ENCODE measurements at places on chromosomes 3 and 15.
A peak's percentile ranks its signal among the peaks of the same experiment; 100 is the strongest.

DNA sequence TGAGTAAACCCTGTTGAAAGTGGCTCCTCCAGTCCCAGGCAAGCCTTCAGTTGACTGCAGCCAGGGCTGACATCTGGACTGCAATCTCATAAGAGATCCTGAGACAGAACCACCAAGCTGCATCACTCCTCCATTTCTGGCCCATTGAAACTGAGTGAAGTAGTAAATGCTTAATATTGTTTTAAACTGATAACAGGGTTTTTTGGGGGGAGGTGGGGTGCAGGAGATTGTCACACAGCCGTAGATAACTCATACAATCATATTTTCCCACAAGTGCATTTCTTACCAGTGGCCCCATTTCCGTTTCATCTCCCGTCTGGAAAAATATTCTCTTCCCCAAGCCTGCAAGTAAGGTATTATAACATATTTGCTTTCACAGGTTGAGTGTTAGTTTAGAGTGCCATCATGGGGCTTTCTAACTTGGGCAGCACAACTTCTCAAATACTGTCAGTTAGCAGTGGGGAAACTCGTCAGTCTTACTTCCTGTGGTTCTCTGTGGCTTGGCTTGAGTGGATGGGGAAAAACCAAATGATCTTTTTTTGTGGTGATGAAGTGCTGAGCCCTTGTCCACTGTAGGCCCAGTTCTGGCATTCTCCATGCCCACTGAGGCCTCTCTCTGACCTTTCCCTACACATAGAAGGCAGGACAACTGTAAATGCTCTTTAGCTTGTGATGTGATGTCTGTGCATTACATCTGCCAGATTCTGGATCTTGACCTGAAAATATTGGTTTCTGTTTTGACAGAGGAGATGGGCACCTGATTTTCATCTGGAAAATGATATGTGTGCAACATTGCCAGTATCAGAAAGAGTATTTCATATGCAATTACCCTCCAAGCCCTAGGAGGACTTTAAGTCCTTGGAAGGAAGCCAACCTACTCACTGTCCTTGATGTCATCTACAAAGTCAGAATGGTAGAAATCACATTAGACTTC lies 90.1 kb upstream of the BHLHE40 start:
- no peak for DNase-seq

DNA sequence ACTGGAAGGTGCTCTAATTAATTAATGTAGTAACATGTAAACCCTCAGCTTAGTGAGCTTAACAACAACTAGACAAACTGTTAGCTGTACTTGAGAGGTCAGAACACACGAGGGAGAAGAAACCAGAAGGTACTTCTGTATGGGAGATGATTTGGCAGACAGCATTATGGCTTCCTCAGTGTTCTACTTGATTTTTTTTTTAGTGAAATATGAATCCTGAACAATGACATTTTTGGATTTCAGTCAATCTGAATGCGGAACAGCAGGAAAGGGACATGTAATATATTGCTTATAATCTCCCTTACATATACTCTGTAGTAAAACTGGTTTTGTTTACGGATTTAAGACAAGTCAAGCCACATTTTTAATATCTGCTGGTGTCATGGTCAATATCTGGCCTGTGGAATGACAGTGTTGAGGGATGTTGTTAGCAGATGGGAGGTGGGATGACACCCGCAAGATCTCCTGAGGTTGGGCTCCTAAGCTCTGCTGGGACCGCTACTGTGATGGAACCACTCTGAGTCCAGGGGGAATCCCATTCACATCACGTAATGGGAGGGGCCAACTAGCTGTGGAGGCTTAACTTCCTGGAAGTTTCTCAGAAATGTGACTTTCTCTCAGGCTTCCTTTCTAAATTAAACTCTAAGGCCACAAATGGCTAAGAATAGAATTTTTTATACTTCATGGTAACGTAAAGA lies 18.7 kb downstream of the TNFAIP8L3 start:
- DNase-seq = no peak

GRCh38 chr3:150414258-150414657 lies 6.2 kb downstream of the TSC22D2 start:
- peak; percentile 33 for DNase-seq

DNA sequence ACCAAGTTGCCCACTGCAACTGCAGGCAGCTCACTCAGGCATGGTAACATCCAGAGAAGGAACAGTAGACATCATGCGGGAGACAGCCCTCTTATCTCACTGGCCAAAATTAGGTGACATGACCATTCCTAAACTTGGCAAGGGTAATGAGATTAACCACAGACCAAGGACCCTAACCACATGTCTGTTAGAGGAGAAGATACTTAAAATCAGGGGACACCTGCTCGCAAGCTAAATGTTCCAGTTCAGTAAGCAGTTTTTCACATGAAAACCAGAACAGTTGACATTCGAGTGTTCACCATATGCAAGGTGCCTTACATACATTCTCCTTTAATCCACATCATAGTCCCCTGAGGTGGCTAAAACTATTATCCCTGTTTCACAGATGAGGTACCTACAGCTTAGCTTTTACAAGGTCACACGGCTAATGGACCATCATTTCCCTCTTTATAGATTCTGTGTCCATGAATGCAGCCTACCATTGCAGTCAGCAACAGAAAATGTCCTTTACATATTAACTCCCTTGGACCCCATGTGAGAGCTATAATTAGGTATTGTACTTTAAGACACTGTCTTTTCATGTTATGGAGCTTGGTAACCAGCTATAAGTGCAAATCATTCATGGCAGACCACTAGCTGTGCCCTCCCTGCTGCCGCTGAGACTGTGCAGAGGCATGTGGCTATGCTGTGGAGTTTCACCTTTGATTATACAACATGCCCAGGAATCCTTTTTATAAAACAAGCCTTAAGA lies 154.1 kb downstream of the LIPC start:
- no peak for DNase-seq

GRCh38 chr3:70065696-70066253 lies 66.2 kb downstream of the SAMMSON start:
- peak; percentile 11 for DNase-seq

DNA sequence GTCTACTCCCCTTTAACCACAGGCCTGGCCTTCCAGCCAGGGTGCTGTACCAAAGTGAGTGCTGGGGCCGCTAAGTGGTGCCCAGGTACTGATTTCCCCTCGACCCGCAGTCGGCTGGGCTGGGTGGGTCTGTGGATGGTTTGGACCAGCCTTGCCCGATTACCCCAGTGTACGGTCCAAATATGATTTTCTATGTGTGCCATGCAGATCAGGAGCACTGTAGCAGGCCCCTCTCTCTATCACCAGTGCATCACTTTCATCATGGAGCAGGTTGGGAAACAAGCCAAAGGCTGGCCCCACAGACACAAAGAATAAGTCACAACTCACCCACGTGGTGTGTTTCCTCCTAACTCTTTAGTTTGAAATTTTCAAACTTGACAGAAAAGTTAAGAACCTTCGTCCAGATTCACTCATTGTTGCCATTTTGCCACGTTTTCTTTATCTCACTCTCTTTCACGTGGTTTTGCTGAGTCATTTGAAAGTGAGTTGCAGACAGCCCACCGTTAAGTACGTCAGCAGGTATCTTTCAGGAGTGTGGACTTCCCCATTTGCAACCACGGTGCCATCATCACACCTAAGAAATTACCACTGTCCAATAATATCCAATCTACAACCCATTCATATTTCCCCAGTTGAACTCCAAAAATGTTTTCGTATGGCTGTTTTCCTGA lies 37.0 kb downstream of the ZNF710 start:
- no peak for DNase-seq

GRCh38 chr3:187430576-187430975 lies 62.4 kb downstream of the RTP4 start:
- DNase-seq = no peak

DNA sequence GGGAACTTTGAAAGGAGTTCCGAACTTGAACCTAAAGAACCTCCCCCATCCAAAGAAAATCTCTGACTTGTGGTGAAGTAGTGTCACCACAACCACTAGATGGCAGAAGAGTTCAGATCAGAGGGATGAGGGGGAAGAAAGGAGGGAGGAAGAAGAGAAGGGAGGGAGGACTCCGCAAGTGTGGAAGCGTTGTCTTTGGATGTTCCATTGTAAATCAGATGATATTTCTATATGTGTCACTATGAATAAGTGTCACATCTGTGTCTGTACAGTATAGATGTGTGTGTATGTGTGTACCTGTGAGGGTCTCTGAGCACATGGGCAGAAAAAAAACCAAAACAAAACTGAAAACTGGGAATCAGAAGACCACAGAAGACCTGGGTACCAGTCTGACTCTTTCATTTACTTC lies 16.9 kb downstream of the SLC24A1 start:
- DNase-seq = peak; percentile 79

DNA sequence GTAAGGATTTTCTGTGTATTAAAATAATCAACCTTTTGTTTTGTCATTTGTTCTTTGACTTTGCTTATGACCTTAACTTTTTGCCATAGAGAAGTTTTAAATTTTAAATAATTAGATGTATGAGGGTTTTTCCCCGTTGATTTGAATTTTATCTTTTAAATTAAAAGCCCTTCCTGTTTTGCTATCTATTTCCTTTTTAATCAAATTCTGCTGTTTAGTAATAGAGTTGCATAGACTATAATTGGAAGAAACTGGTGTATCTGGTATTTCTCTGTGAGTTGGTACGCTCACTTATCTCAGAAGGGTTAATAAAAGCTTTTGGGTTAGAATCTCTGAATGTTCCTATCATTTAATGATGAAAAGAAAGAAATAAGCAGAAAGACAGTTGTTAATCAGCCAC lies 82.2 kb downstream of the LRRC3B start:
- DNase-seq = no peak

GRCh38 chr3:150603980-150604319 lies 829 bp downstream of the SELENOT start:
- DNase-seq = peak; percentile 42

DNA sequence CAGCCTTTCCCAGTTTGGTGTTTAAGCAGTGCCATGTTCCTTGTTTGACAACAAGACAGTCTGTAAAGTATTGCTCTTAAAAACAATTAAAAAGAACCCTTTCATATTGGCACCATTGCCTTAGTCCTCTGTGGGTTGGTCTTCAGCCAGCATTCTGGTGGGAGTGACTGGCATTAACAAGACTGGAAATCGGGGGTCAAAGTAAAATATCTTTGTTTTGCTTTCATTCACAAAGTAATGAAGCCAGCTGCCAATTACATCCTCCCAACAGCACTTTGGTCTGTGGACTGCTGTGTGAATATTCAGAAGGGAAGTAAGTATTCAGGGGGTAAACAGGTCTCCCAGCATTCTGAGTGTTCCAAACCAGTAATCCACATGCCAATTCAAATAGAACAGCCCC lies 8.3 kb upstream of the VILL start:
- no peak for DNase-seq

DNA sequence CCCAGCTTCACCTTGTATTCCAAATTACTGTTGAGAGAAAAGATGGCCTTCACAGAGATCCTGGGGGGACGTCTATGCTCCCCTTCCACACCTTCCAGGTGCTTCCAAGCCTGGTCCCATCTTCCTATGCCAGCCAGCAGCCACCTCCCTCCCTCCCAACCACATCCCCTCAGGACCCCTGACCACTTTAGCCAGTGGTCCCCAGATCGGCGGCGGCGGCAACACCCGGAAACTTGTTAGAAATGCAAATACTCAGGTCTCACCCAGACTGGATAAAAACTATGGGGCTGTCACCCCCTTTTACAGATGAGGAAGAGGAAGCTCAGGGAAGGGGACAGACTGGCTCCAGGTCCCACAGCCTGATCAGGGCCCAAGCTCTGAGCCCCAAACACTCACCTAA lies 38.0 kb upstream of the PRSS50 start:
- no peak for DNase-seq

DNA sequence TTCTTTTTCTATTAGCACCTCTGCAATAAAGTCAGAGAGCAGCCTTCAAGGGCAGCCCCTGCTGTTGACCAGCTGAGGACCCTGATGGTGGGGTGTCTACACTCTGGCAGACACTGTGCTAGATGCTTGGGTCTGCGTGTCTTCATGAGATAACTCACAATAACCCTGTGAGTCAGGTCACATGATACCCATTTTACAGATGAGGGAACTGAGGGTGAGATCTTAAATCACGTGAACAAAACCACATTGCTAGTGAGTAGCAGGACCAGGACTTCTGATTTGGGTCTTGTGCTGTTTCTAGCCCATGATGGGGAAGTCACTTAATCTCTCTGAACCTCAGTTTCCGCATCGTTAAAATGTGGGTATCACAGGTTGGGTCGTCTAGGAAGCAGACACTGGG lies 118.5 kb upstream of the LIPC start:
- DNase-seq = no peak

DNA sequence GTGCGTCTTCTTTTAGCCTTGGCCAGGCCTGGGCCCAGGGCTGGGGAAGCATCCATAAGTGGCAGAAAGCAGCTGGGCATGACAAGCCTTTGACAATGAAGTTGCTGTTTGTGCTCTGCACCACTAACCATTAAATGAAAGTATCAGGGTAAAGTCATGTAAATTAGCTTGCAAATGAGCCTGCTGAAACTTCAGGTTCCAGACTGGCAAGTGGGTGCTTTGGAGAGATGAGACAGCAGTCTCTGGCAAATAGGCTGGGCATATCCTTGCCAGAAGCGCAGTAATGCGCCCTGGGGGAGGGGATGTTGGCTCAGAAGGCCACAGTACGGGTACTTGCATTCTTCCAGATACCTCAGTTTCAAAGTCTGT lies 40.7 kb downstream of the RAB6B start:
- DNase-seq = peak; percentile 22

GRCh38 chr3:127395663-127396355 lies 108.0 kb upstream of the PRR20G start:
- DNase-seq = no peak

Measured in cerebellar cortex (tissue), 1 donor.